ENCODE measurements at places on chromosomes 4 and X.

GRCh38 chrX:96407981-96408380 lies 276.7 kb upstream of the DIAPH2 start:
- DNase-seq = no peak

DNA sequence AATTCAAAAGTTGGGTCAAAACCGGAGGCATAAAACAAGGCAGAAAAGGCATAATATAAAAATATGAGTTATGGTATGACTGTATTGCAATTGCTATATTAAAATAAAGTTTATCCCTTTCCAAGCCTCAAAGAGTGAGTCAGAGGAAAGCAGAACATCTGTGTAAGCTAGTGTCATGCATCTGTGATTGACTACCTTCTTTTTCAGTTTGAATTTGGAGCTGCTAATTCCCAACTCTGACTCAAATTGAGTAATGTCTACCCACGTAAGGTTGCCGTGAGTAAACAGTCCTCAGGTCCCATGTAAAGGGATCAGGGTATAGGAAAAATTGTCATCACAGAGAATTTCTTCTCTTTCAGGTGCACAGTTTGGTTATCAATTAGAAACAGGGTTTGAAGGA lies 6.5 kb upstream of the SLITRK4 start:
- no peak for DNase-seq

- DNase-seq = no peak
Observed at GRCh38 chrX:19814240-19814639, 73.2 kb downstream of the SH3KBP1 start.

DNA sequence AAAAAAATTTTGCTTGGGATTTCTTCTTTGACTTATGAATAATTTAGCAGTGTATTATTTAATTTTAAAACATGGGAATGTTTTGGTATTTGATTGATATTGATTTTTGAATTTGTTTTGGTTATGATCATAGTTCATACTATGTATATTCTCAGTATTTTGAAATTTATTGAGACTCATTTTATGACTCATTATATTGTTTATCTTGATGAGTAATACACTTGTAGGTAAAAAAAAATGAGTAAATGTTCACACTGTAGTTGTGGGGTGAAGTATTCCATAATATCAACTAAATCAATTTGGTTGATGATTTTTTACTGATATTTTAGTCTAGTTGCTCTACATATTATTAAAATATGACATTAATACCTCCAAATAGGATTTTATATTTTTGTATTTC lies 1142.2 kb downstream of the ADGRL3 start:
- no peak for DNase-seq

DNA sequence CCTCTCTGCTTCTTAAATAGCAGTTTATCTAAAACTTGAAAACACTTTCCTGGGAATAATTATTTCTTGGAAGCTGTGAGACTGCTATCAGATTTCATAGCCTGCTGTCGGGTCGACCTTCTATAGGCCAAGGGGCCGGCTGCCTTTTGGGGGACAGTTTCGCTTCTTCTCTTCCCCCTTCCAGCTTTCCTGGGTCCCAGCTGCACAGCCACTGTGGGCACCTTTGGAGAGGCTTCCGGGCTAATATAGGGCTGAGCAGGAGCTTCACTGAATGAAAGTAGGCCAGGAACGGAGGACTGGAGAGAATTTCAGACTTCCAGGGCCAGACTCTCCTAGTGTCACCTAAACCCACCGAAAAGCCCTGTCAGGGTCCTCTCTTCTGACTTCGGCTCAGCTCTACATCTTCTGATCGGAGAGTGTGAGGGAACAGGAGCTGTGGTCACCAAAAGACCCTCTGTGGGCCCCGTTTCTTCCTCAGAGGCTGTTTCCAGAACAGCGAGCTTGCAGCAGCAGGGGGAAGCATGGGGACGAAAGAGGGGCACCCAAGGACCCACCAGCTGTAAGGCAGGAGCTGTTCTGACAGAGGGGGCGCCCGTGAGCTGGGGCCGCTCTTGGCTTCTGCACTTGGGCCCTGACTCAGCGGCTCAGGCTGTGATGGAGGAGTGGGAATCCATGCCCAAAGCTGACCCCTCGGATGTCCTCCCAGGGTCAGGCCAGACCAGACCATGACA lies 620.6 kb downstream of the BCOR start:
- DNase-seq = no peak

GRCh38 chr4:87633243-87633642 lies 16.8 kb upstream of the DMP1 start:
- no peak for DNase-seq

DNA sequence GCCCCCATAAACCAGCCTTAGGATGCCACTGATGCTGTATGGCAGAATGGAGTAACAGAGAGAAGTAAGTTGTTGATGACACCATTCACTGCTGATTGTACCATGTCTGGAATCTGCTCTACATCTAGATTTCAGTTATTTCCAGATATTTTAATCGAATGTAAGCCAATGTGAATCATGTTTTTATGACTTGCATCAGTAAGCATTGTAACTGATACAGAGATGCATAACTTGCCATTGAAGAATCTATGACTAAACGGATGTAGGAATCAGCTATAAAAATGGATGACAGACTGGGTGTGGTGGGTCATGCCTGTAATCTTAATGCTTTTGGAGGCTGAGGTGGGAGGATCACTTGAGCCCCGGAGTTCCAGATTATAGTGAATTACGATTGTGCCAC lies 161.0 kb upstream of the GATB start:
- DNase-seq = no peak

- DNase-seq = peak; percentile 17
Observed at GRCh38 chr4:184313702-184314659, 96.3 kb upstream of the ENPP6 start.

- no peak for DNase-seq
Observed at GRCh38 chr4:133938061-133938460, 263.5 kb downstream of the PABPC4L start.

DNA sequence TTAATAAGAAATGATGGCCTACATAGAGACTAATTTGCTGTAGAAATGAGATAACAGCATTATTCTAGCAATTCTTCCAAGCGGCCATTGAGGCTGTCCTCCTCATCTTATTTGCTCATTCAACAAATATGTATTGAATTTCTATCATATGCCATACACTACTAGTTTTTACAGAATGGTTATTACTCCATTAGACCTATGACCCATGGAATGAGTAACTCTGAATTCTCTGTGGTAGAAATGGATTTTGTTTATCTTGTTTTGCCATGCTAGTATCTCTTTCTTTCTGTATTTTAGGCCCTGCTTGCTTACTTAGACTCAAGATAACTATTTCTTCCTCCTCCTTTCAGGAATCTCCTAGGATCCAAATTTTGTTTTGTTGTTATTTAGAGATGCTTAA lies 103.5 kb downstream of the RPA4 start:
- DNase-seq = no peak

GRCh38 chr4:110550260-110550659 lies 72.6 kb downstream of the PITX2 start:
- DNase-seq = no peak

- no peak for DNase-seq
Observed at GRCh38 chr4:104589264-104589868, 94.7 kb upstream of the CXXC4 start.

DNA sequence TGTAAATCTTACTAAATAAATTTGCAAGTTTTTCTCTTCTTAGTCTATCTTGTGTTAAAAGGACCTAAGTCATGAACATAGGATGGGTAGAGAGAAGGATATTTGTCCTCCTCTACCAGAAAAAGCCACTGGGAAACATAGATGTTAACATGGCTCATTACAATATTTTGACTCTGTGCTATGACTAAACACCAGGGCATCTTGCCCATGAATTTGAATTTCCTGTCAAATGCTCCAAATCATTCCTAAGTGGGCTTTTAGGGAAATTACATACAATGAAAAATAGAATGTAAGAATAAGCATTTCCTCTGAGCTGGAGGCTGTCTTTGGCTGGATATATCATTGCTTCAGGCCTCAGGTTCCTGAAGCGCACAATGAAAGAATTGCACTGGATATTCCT lies 39.1 kb downstream of the ANOS1 start:
- no peak for DNase-seq

- no peak for DNase-seq
Observed at GRCh38 chr4:86895692-86896488, 3.7 kb upstream of the C4orf36 start.

GRCh38 chr4:2177443-2178093 lies 64.4 kb downstream of the HAUS3 start:
- no peak for DNase-seq

- DNase-seq = no peak
Observed at GRCh38 chr4:117327491-117327890, 242.1 kb upstream of the TRAM1L1 start.

DNA sequence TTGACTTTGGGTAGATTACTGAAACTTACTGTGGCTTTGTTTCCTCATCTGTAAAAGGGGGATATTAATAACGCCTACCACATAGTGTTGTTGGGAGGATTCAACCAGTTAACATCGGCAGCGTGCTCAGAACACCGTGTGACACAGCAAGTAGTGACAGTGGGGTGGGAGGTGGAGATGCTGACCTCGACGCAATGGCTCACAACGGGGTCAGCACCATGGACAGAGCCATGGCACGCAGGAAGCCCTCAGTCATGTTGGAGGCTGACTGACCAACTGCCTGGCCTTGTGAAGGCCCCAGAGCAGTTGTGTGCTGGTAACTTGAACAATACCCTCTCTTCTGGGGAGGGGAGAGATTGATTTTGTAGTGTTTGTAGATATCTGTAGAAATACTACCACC lies 93.2 kb downstream of the WFS1 start:
- DNase-seq = peak; percentile 23

DNA sequence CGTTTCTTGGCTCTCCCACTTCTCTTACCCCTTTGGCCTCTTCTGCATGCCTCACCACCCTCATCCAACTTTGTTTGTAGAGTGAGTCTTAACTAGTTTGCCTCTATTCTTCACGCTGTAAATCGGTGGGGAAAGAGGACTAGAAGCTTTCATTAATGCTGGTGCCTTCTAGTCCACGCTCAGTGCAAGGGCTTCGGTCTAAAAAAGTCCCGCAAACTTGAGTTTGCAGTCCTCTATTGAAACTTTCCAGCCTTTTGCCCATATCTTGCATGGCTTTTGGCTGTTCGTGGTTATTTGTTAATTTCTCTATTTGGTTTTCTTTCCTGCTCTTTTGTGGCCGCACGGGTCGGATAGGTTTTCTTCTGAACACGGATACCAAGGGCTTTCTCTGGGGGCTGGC lies 868 bp downstream of the DACH2 start:
- DNase-seq = no peak
